GM13976 (cell line): ENCODE measurements at places on chromosomes 4 and X.

- DNase-seq, result no peak
Measured at GRCh38 chr4:177487977-177488376, 45.7 kb upstream of the AGA start.

GRCh38 chr4:132387060-132387459 is 762.0 kb upstream of the PCDH10 start:
- DNase-seq, result no peak

DNA sequence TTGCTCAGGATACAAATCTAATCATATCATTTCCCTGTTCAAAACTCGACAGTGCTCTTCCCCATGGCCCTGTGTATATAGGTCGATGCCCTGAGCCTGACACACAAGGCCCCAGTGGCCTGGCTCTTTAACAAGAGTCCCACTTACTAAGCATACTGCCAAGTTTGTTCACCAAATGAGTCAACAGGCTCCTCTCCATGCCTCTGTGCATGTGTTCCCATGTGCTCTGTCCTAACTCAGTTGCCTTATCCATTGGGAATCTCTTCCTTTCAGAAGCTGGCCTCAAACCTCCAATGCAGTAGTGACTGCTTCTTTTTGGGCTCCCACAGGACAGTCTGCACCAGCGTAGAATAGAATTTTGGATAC is 18.9 kb upstream of the CXCR3 start:
- no peak for DNase-seq

GRCh38 chr4:4730249-4730648 is 129.2 kb upstream of the MSX1 start:
- DNase-seq, result no peak
